ENCODE measurements at places on chromosomes 4 and X.
A peak's percentile ranks its signal among the peaks of the same experiment; 100 is the strongest.

GRCh38 chrX:13702111-13702789 lies 13.3 kb downstream of the RAB9A start:
- no peak for DNase-seq

- DNase-seq: no peak
Measured at GRCh38 chr4:15024386-15024785, 22.1 kb downstream of the CPEB2 start.

DNA sequence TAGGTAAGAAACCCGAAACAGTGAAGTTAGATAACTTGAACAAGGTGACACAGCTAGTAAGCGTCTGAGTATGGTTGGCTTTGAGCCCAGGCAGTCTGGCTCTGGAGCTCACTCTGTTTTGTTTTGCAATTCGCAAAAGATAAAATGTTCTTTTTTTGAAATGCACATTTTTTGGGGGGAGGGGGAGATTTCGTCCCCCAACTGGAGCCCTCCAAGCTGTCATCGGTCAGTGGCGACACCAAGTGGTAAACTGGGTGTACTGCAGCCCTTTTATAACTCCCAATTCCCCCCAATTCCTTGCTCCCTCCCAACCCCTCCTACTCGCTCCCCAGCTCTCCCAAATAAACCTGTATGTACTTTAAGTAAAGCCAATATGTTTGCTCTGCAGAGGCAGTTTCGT lies 2.8 kb upstream of the CLCN5 start:
- DNase-seq: peak; percentile 68

DNA sequence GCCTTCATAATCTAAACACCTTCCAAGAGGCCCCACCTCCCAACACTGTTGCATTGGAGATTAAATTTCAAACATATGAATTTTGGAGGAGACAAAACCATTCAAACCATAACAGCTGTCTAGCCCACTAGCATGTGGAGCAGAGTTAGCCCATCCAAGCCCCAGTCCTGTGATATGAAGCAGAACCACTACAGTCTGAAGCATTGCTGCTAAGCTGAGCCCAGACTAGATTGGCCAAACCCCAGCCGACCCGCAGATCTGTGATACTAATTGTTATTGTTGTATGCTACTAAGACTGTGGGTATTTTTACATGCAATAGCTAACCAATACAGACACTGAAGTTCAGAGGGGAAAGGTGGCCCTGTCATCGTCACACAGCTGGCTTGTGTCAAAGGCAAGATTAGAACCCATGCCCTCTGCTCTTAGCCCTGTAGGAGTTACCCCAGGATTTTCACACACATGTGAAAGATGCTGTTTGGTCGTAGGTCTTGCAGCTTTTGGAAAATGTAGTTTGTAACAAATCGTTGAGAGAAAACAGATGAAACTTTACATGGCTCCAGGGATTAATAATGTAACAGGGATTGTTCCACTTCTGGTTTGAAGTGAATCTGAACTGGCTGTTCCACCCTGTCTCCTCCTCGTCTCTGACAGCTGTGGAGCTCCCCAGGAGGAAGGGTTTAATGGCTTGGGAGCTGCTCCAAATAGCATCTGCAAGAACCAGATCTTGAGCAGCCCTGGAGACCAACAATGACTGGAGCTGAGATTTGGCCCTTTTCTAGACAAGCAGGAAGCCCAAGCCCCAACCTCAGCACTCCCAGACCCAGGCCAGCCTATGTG lies 517.5 kb downstream of the MID1IP1 start:
- peak; percentile 50 for DNase-seq

DNA sequence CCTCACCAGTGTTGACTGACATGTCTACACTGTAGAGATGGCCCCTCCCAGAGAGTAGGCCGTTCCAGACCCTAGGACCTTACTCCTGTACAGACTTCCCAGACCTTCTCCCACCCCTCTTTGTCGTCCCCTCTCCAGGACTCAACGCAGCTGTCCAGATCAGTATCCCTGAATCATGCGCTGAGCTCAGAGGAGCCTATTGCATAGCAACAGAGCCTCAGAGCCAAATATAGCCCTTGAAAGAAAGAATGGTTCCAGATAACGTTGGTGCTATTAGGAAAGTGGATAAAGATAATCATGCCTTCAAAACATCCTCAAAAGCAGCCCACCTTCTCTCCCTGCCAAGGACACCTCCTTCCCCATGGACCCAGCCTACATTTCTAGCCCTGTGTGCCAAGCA lies 27.8 kb upstream of the NXF3 start:
- no peak for DNase-seq

- no peak for DNase-seq
Measured at GRCh38 chr4:55159851-55160250, 34.5 kb upstream of the KDR start.

DNA sequence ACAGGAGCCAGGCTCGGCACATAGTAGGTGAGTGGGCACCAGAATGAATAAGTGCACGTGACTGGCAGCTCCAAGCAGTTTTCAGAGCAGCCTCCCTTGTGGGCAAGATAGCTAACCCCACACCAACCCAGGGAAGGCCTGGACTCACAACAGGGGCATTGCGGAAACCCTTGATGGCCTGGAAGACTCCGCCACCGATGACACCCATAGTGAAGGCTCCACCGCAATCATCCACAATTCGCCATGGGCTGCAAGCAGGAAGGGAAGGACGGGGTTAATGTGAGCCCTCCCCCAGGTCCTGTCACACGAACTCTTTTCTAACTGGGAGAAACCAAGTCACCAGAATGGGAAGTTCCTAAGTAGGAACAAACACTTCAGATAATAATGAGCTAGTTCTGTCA lies 957 bp downstream of the TIMM17B start:
- DNase-seq: no peak

DNA sequence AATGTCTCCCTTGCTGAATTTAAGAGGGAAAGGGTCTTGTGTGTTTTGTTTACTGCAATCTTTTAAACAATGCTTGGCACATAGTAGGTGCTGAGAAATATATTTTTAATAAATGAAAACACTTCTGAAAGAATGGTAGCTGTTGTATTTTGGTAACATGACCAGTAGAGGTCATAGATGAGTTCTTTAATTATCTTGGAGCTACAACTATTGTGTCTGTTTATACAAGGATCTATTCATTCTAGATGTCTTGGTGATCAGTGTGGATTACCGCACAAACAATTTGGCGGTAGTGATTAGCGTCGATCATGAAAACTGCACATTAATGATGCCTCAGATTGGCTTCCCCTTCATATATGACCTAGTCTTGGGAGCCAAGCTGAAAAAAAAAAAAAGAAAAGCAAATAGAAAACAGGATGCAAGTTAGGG lies 21.4 kb upstream of the SCRG1 start:
- no peak for DNase-seq

DNA sequence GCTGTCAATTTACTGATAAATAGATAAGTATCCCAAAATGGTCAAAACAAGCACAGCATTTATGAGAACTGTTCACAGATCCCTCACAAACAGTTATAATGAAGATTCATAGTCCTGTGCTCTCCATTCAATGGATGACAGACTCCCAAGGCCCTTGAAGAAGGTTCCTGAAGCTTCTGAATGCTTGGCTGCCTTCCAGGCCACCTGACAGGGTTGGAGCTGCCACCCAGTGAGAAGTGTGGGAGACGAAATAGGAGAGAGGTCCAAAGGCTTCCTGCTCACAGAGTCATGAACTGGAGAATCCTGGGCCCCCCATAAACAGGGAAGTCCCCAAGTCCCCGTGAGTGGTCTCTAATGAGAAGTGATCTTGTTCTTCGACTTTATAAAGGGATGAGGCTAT lies 26.0 kb upstream of the ANXA3 start:
- no peak for DNase-seq

DNA sequence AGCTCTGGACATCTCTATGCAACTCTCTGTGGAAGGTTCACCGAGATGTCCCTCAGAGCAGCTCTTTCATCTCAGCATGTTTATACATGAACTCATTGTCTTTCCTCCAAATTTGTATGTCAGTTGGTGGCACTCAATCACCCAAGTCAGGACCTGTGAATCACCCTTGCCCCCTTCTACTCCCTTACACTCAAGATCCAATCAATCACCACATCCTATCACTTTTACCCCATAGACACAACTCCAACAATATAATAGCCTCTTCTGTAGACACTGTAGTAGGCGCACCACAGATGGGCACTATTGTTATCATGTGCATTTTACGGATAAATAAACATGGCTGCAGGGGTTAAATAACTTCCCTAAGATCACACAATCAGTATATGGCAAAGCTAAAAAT lies 41.3 kb upstream of the IRF2 start:
- DNase-seq: no peak

- DNase-seq: no peak
Measured at GRCh38 chr4:137266511-137266910, 265.8 kb downstream of the PCDH18 start.

DNA sequence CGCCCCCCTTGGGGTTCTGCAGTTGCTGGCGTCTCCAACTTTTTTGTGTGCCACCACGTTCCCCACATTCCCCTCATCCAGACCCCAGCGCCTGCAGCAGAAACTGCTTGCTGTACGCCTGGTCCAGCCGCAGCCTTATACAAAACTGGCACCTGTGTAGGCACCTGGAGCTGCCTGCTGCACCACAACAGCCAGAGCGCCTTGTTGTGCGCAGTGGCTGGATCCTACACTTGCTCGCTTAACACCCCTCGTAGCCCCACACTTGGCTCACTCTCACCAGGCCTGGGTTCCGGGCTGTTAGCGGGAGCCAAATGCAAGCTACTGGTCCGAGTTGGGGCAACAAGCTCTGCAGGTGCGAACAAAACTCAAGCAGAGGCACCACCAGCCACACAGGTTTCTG lies 136.8 kb downstream of the TECRL start:
- no peak for DNase-seq

DNA sequence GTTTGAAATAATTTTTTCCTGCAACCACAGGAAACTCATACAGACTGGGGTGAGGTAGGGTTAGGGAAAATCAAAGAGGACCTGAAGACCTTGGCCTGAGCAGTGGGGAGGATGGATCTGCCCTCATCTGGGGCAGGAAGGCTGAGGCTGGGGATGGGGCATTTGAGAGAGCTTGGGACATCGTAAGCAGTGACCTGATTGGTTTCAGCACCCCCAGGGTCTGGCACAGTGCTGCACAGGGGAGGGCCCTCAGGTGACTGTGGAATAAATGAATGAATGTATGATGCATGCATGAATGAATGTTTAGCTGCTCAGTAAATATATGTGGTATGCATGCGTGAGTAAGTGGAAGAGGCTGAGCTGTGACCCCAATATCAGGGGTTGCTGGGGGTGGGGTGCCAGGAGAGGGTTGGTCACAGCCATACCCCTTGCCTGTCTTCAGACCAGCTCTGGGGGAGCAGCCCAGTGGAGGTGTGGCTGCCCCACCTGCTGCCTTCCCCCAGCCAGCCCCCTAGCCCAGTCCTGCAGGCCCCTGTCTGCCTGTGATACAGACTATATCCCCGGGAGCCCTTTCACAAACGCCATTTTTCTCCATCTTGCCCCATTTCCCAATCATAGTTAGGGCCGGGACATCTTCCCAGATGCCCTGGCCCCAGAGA lies 11.0 kb upstream of the TNIP2 start:
- no peak for DNase-seq

DNA sequence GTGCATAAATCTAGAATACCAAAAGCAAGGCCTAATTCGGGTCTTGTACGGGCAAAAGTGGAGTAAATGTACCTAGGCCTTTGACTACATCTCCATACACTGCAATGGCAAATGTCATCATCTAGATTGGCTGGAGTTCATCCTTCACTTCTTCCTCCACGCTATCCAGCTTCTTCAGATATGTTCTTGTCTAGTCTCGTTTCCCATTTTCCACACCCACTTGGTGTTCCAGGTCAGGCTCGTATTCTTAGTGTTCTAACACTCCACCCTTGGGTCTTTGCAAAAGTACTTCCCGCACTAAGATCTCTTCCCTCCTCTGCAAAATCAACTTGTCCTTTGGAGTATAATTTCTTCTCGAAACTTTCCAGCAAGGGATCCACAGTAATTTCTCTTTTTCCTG lies 1.4 kb downstream of the COQ2 start:
- no peak for DNase-seq

- no peak for DNase-seq
Measured at GRCh38 chr4:153512952-153513500, 46.9 kb downstream of the TMEM131L start.

DNA sequence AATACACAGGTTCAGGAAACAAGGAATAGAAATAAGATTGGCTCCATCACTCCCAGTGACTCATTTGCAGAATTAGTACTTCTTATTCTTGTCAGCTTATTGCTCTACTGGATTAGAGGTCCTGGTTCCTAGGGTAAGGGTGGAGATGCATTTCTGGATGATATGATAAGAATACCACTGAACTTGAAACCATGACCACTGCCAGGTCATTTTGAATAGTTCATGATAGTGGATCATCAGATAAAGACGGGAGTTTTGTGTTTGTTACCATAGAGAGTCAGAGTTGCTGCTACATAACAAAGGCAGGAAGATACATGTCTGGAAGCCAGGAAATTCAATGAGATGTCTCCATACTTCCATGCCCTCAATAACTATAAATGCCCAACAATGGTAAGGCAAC lies 109.2 kb upstream of the FAT1 start:
- DNase-seq: no peak

GRCh38 chr4:125091-125771 lies 930 bp downstream of the ZNF718 start:
- no peak for DNase-seq

GRCh38 chr4:72743078-72743477 lies 174.1 kb upstream of the ADAMTS3 start:
- DNase-seq: no peak

- no peak for DNase-seq
Measured at GRCh38 chrX:65658229-65658628, 9.2 kb upstream of the MSN start.

DNA sequence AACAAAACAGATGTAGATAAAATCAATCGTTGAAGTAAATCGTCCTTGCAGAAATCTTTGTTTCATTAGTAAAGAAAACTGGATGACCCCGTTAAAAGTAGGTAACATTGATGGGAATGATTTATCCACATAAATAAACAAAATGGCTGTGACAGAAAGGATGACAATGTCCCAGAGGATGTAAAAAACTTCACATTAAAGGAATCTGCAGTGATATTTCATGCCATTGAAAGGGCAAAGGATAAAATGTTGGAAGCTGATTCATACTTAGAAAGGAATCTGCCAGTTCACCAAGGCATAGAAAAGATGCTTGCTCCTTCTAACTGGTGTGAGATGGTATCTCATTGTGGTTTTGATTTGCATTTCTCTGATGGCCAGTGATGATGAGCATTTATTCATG lies 24.2 kb upstream of the EPGN start:
- no peak for DNase-seq

DNA sequence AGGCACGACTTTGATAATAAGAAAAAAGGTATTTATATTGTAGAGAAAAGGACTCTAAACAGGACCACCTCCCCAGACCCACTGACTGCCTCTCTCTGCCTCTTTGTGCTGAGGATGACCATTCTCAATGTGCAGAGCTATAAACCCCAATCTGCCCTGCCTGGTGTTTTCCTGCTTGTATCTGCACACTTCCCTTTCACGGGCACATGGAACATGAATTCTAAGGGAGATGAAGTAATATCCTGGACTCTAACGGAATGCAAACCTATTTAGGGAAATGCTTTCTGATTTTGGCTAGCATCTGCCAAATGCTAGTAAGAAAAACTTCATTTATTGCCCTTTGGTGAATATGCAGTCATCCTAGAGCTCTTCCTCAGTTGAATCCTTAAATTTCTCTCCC lies 2.4 kb downstream of the DIPK2B start:
- DNase-seq: no peak

- no peak for DNase-seq
Measured at GRCh38 chr4:183241322-183241640, 78.8 kb downstream of the CLDN22 start.
